ENCODE measurements at places on chromosomes 7 and 10. TPM values are rescaled to one million over a fixed set of nuclear protein-coding genes. Genes with fewer than 3 reads are reported as not detected.

DNA sequence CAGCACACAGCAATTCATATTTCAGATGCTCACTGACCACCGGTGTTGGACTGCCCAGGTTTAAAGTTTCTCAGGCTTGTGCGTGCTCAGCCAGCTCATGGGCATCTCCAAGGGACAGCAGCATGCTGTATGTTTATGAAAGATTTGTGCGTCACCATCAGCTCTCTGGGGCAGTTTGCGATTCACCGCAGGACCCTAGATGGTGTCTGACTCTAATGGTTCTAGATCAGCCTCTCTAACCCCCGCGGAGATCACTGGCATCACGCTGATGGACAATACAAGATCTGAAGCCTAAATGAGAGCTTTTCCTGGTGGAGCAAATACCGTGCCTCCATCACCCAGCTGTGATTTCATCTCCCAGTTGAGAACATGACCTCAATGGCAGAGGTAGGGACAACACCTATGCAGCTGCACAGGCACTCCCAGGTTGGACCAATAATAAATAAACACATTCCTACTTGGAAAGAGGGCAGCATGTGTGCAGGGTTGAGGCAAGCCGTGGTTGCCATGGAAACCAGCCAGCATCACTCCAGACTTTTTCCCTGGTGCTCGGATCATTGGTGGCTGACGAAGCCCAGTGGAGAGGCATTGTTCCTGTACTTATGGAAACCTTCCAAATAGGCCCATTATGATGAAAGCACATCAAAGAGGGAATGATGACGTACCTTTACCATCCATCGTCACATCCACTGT lies 253.6 kb downstream of the KCNMA1 start:
- DNase-seq: no peak

GRCh38 chr10:97376413-97376812 lies 24.7 kb downstream of the RRP12 start:
- no peak for DNase-seq

Gene SLC13A1
- not detected for total RNA-seq

Gene GPER1
- total RNA-seq: 0.13 TPM

DNA sequence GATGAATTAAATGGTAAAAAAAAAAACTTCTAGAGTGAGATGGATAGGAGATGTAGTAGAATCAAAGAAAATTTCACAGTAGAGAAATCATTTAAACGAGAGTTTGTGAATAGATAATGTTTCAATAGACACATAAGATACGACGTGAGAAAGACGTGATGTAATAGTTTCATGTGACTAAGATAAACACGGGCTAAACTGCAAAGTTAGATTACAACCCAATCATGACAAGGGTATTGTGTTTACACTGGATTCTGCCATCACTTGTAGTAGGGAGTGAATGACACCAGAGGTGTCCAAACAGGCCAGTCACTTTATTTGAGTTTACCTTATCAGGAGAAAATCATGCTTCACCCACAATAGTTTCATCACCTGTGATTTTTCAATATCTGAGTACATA lies 21.6 kb downstream of the SEMA3D start:
- peak; percentile 52 for DNase-seq
